ENCODE measurements at places on chromosomes 6 and 20.

DNA sequence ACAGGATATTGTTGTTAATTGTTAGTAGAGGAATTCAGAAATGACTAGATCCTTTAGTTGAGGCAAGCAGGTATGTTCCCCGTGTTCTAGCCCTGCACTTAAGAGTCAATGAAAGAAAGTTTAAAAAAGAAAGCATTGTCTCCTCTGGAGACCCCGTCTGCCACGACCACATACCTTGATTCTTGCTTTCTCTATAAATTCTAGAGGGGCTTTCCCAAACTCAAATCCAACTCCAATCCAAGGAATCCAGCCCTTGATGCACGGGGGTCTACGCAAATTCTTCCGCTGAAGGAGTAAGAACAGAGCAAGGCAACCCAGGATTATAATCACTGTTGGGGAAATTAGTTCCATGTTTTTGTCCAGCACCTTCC lies 401 bp downstream of the CYP39A1 start:
- no peak for DNase-seq

GRCh38 chr6:169240125-169240524 lies 13.5 kb downstream of the THBS2 start:
- DNase-seq, result no peak

- DNase-seq, result no peak
Measured at GRCh38 chr6:70842541-70842940, 114.3 kb downstream of the B3GAT2 start.

- no peak for DNase-seq
Measured at GRCh38 chr6:40210628-40211056, 276.4 kb upstream of the MOCS1 start.

GRCh38 chr20:40750541-40751035 lies 61.6 kb upstream of the MAFB start:
- DNase-seq, result no peak

DNA sequence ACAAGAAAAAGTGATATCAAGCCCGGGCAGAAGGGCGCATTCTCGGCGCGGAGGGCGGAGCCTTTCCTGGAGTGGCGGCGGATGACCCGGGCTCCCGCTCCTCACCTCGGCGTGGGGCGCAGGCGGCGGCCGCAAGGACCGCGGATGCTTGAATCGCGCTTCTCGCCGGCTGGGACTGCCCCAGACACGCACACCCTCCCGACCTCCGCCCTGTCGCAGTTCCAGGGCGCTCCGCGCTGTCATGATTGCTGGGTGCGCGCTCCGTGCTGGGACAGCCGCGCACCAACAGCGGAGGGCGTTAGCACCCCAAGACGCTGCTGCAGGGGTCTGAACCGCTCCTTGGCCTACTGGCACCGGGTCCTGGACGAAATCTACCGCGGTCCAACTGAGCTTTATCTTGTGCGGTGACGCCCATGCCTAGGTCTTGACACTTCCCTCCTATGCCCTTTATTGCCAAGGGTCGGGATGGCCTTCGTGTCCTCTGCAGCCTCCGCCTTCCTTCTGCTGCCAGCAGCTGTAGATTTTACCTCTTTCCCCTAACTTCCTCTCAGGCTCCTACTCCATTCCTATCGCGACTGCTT lies 43.3 kb downstream of the IRAK1BP1 start:
- DNase-seq, result peak; percentile 35

DNA sequence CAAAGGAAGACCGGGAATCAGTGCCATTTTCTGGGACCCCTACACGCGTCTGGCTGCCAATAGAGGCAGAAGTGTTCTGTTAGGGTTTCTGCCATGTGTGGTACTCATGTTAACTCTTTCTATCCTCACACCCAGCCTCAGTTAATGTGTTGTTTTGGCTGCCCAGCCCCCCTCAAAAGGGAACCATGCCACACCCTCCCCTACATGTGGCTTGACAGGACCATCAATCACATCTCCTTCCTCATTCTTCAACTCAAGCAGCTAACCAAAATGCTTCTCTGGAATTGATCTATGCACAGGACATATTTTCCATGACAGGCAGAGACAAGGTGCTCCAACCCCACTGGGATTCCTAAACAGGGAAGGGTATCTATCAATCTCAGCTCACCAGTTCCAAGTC lies 22.0 kb downstream of the AHCY start:
- no peak for DNase-seq

- no peak for DNase-seq
Measured at GRCh38 chr6:121711472-121711871, 276.0 kb downstream of the GJA1 start.

GRCh38 chr6:35833536-35833935 lies 28.4 kb downstream of the LHFPL5 start:
- no peak for DNase-seq

- no peak for DNase-seq
Measured at GRCh38 chr6:5126214-5126613, 41.1 kb downstream of the PPP1R3G start.

DNA sequence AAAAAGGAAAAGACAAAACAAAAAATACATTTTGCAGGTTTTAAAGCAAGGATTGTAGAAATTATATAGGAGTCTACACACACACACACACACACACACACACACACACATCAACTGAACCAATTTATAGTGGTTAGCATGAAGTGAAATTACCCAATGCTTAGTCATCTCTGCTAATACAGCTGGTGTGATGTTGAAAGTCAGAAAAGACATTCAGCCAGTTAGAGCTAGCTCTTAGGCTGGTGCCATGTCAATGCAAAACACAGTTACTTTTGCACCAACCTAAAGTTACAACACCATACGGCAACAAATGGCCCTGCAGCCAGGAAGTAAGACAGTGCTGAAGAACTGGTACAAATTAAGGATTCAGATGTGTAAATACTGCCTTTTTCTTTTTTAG lies 15.2 kb downstream of the FAM210B start:
- DNase-seq, result no peak

GRCh38 chr20:40254023-40254772 lies 434.8 kb downstream of the MAFB start:
- DNase-seq, result no peak

GRCh38 chr6:55137929-55138693 lies 36.2 kb upstream of the HCRTR2 start:
- no peak for DNase-seq

DNA sequence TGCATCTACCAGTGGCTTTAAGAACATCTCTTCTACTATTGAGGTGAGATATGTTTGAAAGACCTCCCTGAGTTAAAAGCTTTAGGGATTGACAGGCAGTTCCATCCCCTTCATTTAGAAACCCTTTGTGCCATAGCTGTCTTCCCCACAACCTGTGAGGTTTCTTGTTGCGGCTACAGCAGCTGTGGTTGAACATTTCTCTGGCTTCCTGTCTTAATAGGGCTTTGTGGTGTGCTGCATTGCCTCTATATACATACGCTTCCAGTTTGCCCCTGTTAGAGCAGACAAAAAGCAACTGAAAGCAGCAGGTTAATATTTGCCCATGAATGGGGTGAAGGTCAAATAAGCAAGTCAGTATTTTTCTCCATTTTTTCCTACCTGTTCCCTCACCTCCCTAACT lies 210.2 kb downstream of the TMEM200A start:
- no peak for DNase-seq

DNA sequence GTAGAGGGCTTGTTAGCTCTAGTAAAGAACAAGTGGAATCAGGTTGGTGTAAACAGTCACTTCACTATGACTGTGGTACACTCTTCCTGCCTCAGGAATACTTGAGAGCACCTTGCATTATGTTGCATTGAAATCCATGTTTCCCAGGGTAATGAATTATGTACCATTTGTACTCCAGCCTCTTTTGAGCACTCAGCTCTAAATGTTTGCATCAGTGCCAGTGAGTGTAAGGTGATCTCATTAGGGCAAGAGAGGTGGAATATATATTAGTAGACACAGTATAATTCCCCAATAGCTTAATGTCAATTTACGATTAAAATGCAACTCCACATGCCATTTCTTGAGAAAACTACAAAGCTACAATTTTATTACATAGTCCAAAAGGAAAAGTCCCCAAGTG lies 319.6 kb upstream of the POU3F2 start:
- DNase-seq, result no peak

- DNase-seq, result no peak
Measured at GRCh38 chr6:117008618-117009017, 131.6 kb downstream of the RFX6 start.

DNA sequence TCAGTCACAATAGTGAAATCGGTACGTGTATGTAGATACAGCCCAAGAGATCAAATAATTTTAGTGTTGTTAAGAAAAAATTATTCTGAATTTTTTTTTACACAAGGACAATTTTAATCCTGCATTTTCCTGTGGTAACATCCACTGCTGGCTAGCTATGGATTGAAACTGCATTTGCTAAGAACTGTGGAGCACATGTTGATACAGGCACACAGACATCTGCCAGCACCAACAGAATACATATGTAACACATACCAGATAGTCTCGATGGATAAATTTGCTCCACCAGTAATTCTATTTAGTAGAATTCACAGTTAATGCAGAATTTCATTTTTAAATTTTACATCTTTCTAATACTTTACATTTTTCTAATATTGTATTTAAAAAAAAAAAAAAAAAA lies 2.2 kb downstream of the ASIP start:
- no peak for DNase-seq

DNA sequence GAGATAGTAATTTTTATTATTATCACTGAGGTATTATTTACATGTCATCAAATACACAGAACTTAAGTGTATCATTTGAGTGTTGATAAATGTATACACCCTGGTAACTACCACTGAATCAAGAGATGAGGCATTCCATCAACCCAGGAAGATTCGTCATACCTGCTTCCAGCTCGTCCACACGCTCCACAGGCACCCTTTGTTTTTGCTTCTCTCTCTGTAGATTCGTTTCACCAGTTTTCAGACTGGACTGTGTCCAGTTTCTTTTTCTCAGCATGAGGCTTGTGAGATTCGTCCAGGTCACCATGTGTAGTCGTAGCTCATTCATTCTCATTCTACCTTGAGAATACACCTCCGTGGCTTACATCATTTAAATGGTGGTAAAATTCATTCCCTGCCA lies 64.5 kb downstream of the BFSP1 start:
- no peak for DNase-seq

GRCh38 chr6:48825501-48826151 lies 637.4 kb downstream of the MMUT start:
- no peak for DNase-seq

DNA sequence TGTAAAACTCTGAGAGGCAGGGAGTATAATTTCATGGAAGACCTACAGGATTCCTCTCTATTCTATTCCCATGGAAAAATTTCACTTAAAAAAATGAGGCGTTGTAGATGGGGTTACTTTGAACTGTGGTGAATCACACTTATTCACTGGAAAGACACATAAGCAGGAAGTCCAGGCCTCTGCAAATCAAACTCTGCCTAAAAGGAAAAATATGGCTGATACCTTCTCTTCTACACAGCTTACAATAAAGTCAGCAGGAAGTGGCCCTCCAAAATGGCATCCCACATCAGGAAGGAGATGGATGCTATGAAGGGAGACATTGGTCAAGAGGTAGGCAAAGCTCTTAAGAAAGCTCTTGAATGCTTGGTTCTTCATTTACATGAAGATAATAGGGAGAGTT lies 115.9 kb downstream of the FYN start:
- no peak for DNase-seq

- peak; percentile 44 for DNase-seq
Measured at GRCh38 chr6:105991561-105992314, 94.4 kb upstream of the PRDM1 start.

DNA sequence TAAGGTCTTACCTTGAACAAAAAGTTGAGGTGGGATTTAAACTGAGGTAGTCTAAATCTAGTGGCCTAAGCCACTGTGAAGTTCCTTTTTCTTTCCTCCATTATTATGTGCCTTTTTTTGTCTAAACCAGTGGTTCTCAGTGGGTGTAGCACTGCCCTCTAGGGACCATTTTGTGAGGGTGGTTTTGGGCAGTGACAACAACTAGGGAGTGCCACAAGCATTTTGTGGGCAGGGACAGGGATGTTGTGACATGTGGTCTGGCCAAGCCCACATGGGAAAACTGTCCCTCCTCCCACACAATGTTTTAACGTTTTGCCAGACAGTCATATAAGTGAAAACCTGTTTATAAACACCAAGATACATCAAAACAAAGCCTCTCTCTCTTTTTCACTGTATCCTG lies 899.4 kb upstream of the FLRT3 start:
- no peak for DNase-seq

DNA sequence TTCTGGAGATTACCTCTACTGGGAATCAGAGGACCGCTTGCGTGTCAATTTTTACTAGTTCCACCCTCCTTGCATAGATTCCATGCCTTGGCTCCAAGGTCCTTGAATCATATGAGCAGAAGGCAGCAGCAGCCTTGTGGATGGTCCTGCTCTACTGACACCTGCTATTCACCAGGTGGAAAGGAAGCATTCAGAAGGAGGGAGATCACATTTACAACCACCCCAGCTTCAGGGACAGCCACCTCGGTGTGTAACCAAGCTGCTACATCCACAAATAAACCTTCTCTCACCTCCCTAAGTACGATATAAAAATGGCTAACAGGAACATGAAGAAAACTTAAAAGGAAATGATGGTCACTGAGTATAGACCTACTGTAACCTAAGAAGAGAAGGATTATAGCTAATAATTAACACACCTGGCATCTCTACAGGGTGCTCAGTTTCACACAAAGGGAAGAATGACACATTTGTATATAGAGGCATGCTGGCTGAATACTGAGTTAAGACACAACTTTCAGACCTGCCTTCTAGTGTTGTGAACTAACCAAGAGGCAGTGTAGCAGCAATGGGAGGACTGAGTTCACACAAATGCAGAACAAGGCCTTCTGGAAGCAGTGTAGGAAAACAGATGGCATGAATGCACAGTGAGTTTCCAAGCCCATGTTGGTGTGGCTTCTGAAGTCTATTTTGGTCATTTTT lies 46.3 kb upstream of the SRPK1 start:
- no peak for DNase-seq

DNA sequence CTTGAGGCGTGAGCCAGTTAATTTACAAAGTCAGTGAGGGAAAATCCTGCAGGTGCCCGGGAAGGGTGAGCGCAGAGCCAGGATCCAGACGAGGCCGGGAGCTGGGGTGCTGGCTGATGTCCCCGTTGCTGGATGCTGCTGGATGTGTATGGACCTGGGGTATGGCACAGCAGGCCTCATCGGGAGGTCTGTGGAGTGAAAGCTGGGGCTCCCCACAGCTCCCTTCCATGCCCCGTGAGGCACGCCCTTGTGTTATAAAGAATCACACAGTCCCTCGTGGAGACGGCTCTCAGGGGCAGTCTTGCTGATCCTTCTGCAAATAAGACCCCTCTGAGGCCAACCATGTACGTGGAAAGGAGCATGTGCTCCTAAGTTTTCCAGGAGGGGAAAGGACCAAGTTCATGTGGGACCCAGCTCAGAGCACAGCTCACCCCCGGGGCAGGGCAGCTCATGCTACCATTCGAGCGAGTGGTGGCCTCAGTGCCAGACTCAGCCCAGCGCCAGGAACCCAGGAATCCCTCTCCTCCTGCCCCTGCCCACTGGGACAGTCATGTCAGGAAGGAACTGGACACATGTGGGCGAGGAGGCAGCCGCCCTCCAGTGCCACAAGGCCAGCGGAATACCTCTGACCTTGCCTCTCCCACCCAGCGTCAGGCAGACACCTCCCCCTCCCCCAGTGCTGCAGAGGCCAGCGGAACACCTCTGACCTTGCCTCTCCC lies 97.5 kb downstream of the CDH4 start:
- no peak for DNase-seq

GRCh38 chr6:16764188-16764950 lies 3.1 kb upstream of the ATXN1 start:
- no peak for DNase-seq
